ENCODE measurements at places on chromosomes 11 and 22. TPM values are rescaled to one million over a fixed set of nuclear protein-coding genes. Genes with fewer than 3 reads are reported as not detected.
A peak's percentile ranks its signal among the peaks of the same experiment; 100 is the strongest.

SART1 gene
- 71.2 TPM for total RNA-seq

DNA sequence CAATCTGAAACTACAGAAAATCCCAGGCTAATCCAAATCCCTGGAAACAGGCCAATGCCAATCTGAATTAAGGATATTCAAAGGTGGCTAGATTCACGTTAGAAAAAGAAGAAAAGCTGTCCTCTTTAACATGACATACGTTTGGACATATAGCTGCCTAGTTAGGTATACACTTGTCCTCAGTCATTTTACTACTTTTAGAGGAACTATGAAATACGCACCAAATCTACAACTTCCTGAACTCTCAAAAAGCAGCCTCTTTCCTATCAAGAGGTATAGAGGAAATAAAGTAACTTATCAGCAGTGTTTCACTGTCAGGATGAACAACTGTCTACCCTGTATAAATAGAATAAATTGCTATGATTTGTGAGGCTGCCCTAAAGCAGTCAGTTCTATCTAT is 24.0 kb downstream of the KMT5B start:
- DNase-seq: no peak

DNA sequence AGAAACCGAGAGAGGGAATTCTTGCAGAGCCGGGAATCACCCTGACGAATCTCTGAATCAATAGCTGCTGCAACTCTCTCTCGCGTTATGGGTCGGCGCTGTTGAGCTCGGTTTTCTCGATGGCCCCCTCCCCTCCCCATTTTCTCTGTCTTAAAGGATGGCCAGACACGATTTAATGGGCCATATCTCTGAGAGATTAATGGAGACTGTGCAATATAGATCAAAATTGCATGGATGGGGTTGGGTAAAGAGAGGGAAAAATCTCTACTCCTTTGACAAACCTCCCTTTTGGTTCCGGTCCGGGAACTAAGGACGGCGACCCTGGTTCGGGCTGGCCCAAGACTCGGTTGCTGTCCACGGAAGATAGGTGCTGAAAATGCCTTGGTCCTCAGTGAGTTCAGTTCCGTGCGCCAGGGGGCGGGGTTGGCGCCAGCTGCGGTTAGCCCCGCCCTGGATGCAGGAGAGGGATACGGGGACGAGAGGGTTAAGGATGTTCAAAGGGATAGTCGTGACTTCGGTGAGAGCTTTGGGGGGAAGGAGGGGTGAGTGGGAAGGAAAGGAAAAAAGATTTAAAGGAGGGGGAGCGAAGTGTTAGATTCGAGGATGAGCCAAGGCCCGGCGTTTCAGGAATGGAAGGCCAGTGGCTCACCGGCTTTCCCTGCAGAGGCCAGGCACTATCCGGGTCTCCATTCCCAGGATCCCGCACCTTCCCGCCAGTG is 103.6 kb upstream of the HSD17B12 start:
- DNase-seq: peak; percentile 53

- DNase-seq: no peak
Observed at GRCh38 chr22:44473166-44473565, 24.9 kb downstream of the RTL6 start.

DNA sequence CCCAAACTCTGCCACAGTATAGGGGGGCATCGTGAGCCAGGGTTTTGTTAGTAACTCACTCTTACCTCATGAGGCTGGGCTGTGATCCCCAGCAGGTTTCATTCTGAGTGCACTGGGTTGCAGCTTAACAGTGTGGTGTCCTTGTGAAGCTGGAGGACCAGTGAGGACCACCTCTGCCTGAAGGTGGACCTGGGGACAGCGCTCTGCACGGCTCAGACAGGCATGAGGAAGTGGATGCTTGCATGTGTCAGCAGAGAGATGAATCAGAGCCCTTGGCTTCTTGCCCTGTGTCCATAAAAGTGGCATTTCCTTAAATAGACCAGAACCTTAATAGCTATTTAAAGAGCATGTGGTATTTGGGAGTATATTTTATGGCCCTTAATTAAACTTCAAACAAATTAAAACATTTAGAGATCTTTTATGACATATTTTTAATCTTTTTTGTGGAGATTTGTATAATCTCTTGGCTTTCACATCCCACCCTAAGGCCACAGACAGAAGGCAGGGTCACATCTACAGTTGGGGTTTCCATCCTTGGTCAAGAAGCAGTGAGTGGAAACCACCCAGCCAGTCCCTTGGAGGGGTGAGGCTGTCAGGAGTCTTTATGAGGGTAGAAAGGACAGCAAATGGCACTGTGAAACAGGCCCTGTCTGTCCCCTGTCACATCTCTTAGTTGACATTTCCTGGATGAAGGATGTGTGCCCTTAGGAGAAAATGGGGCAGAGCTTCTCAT is 24.8 kb upstream of the ADORA2A start:
- DNase-seq: peak; percentile 93

DNA sequence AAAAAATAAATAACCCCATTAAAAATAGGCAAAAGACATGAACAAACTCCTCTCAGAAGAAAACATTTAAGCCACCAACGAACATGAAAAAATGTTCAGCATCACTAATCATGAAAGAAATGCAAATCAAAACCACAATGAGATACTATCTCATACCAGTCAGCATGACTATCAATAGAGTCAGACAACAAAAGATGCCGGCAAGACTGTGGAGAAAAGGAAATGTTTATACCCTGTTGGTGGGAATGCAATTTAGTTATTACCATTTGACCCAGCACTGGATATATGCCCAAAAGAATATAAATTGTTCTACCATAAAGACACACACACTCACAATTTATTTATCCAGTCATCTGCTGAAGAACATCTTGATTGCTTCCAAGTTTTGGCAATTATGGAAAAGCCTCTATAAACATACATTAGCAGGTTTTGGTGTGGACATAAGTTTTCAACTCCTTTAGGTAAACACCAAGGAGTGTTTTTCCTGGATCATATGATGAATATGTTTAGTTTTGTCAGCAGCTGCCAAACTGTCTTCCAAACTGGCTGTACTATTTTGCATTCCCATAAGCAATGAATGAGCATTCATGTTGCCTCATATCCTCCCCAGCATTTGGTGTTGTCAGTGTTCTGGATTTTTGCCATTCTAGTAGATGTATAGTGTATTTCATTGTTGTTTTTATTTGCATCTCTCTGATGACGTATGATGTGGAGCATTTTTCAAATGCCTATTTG is 28.0 kb downstream of the OR8D1 start:
- peak; percentile 59 for DNase-seq

All from fibroblast of the aortic adventitia (primary cell).